Smooth muscle cell of the coronary artery (primary cell): ENCODE measurements at places on chromosomes 4 and X. TPM values are rescaled to one million over a fixed set of nuclear protein-coding genes. Genes with fewer than 3 reads are reported as not detected.

IL3RA gene
- not detected in 2 replicates for total RNA-seq

SH2D1A gene
- total RNA-seq: not detected in 2 replicates

FABP2 gene
- total RNA-seq: not detected in 2 replicates

MAOA gene
- total RNA-seq: 9.6 and 29.1 TPM in 2 replicates

CENPVL1 gene
- total RNA-seq: not detected in 2 replicates

MPP1 gene
- 15.9 and 25.6 TPM in 2 replicates for total RNA-seq

TMEM150C gene
- 0.23 and 1.5 TPM in 2 replicates for total RNA-seq

CYSLTR1 gene
- not detected in 2 replicates for total RNA-seq

HSFX2 gene
- 0.30 TPM in 1 of 2 replicates, not detected in the other for total RNA-seq

DUSP9 gene
- not detected in 2 replicates for total RNA-seq

MAPK10 gene
- 10.2 and 12.3 TPM in 2 replicates for total RNA-seq

HMX1 gene
- not detected in 2 replicates for total RNA-seq

SUPT20HL2 gene
- not detected in 2 replicates for total RNA-seq

GATA1 gene
- total RNA-seq: not detected in 2 replicates

ANOS1 gene
- total RNA-seq: 0.94 and 11.7 TPM in 2 replicates

NCAPG gene
- total RNA-seq: 1.5 and 7.9 TPM in 2 replicates

MND1 gene
- 0.35 and 2.3 TPM in 2 replicates for total RNA-seq

RTL5 gene
- total RNA-seq: 0.83 and 3.3 TPM in 2 replicates

EDA gene
- total RNA-seq: 0.15 and 0.35 TPM in 2 replicates

TBC1D9 gene
- 27.3 and 29.5 TPM in 2 replicates for total RNA-seq

ZXDA gene
- 3.8 and 4.2 TPM in 2 replicates for total RNA-seq

MAGEC2 gene
- 0.23 TPM in 1 of 2 replicates, not detected in the other for total RNA-seq

ARL13A gene
- not detected in 2 replicates for total RNA-seq

REELD1 gene
- not detected in 2 replicates for total RNA-seq

DLG3 gene
- 15.8 and 17.4 TPM in 2 replicates for total RNA-seq

PFKFB1 gene
- total RNA-seq: 0.08 TPM in 1 of 2 replicates, not detected in the other

H2BW2 gene
- total RNA-seq: not detected in 2 replicates

CASK gene
- 33.2 and 34.6 TPM in 2 replicates for total RNA-seq

VCX3A gene
- not detected in 2 replicates for total RNA-seq

IL15 gene
- total RNA-seq: 0.75 and 6.9 TPM in 2 replicates

SCRG1 gene
- 0.23 and 0.35 TPM in 2 replicates for total RNA-seq
